Skin of body (tissue), 3 donors: ENCODE measurements at places on chromosomes 7 and 10. TPM values are rescaled to one million over a fixed set of nuclear protein-coding genes. Genes with fewer than 3 reads are reported as not detected.
A peak's percentile ranks its signal among the peaks of the same experiment; 100 is the strongest.

DNA sequence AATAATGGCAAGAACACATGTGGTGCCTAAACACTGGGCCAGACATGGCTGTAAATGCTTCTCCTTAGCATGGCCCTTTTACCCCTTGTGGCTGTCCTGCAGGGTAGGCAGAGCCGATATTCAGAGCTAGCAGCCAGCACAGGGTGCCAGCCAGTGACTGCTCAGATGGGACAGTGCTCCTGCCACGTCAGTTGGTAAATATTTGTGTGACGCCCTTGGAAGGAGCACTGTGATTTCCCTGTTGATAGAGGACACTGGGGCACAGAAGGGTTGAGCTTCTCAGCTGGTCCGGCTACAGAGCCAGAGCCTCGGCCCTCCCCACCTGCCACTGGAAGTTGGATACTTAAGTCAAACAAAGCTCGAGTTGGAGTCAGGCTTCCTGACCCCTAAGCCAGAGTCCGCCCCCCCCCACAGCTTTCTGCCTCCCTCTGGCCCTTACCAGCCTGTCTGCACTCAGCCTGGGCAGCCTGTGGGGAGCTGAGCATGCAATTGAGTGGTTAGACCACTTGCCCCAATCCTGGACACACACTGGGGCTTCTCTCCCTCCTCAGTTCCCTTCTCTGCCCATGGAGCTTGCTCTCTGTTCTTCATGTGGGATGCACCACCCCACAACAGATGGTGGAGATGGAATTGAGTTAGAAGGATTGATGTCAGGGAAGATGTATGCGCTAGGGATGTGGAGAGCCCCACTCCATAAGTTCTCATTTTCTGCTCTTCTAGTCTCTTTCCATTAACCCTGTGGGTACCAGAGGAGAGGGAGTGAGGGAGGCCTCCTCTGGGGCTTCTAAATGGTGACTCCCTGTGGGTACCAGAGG is 350.8 kb downstream of the PLXNA4 start:
- DNase-seq = peak; percentile 69

DNA sequence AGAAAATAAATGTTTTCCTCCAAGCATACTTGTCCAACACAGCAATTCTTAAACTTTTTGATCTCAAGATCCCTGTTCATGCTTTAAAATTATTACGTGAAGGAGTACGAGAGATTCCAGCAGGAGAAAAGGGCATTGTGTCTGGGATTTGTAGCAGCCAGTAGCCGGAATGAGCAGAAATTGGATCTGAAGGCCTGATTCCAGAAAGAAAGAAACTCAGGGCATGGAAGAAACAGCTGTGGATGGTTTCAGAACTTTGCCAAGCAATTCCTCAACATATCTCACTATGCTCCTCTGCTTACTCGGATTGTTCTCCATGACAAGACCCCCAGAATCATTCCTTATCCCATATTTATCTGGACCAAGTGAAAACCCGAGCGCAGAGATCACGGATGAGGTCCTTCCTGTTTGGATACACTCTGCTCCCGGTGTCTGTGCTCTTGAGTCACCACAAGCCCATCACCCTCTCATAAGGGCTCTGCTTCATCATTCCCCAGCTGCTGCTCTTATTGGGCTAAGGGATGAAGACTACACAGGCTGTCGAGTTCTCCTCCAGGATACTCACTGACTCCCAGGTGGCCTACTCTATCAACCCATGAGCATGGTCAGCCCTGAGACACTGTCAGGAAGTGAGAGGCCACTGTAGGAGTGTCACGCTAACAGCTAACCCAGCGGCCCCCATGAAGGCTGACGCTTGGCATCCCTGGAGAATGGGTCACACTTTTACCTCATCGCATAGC is 121.0 kb upstream of the LANCL2 start:
- no peak for DNase-seq

The CHST15 gene
- total RNA-seq = 16.5 TPM

DNA sequence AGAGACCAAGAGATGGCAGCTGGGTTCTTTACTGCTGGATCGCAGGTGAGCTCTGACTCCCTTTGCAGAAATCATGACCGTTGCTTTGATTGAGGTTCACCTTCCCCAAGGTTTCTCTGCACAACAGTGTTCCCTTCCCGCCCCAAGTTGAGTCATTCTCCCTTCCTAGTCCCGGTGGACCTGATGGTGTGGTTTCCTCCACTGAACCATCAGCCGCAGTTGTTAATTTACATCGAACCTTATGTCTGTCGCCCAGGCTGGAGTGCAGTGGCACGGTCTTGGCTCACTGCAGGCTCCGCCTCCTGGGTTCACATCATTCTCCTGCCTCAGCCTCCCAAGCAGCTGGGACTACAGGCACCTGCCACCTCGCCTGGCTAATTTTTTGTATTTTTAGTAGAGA is 5.8 kb downstream of the ZSCAN25 start:
- no peak for DNase-seq

DNA sequence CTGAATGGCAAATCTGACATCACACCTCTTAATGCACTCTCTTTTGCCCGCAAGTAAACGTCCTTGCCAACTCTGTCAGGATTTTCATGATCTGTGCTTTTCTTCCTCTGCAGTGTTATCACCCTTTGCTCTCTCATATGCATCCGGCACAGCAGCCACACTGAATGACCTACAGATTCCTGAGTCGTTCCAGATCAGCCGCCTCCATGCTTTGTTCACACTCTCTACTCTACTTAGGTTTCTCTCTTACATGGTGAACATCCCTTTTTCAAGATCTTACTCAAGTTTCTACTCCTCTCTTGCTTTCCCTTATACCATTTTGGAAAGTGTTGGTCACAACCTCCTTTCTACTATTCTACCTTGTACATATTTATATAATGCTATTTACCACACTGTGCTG is 127.7 kb upstream of the AOAH start:
- DNase-seq = no peak

The POLR2J2 gene
- 3.6 TPM for total RNA-seq

DNA sequence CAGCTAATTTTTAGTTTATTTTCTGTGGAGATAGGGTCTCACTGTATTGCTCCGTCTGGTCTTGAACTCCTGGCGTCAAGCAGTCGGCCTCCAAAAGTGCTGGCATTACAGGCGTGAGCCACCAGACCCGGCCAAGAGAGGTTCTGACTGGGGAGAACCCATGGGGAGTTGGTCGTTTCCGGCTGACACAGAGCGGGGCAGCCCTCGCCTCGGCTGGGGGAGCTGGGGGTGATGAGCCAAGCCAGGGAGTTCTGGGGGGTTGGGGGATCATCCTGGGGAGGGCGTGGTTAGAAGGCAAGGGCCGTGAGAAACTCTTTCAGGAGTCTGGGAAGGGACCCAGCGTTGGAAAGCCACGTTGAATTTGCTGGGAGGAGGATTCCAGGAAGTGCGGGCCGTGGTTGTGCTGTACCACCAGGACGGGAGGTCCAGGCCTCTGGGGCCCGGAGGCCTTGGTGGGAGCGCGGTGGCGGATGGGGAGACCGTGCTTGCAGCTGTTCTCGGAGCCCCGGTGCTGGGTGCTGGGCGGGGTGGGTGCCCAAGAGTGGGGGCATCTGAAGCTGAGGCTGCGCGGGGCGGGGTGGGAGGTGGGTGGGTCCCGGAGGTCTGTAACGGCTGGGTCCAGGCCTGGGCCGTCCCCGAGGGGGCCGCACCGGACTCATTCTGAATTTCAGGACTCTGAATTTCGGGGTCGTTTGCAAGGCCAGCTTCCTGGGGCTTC is 8.4 kb upstream of the ZNF853 start:
- no peak for DNase-seq
